ENCODE measurements at places on chromosomes 6 and 20.

DNA sequence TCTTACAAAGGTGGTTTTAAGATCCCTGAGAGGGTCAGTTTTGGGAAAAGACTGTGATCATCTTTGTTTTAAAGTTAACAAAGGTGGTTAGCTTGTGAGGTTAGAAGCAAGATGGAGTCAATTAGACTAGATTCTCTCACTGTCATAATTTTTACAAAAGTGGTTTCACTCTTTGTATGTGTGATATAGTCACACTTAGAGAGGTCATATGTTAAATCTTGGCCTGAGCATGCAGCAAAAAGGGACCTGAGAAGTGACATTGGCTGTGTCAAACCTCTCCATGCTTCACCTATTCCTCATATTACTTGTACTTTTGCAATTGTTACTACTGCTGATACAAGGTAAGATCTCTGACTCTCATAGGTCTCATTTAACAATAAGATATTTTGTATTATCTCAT, 368.0 kb downstream of the TBC1D32 start:
- DNase-seq, result no peak

DNA sequence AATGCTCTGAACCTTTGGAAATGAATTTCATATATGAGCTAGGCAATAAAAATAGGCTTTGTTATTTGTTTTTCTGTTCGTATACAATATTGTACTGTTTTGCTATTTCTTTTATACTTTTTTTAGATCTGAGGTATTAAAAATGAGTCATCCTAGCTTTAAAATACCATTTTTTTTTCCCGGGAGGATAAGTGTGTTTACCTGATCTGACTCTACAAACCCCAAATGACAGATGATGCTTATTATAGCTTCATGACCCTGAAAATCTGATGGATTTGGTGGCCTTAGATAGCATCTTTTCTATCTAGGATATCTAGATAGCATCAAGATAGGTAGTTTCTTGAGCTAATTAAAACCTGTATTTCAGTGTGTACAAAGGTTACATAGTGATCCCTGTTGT, 206.4 kb downstream of the DTNBP1 start:
- DNase-seq, result no peak

DNA sequence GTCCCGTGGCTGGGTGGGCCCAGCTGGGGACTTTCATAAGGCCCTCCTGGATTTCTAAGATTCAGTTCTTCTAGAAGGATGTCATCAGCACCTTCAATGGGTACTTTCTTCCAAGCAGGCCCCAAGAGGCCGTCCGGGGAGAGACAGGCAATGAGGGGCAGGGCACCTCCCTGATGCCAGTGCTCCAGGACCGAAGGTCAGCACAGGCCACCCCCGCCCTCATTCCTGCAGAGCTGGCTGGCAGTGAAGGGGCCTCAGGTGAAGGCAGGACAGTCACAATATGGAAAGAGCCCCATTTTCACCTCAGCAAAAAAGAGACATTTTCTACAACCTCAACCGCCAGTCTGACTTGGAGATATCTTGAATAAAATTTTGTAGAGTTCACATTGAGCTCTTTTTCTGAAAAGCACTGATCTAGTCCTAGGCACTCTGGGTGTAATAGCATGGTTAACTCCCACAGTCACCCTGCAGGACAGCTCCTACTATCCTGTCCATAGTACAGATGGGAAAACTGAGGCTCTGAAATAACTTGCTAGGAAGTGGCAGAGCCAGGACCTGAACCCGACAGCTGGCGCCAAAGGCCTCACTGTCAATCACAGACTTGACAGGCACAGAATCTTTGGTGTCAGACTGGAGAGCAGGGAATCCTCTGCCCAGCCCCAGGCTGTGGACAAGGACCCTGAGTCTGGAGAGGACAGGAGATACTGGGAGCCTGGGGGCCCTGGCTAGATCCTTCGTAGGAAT, 50.3 kb downstream of the RRBP1 start:
- DNase-seq, result no peak

DNA sequence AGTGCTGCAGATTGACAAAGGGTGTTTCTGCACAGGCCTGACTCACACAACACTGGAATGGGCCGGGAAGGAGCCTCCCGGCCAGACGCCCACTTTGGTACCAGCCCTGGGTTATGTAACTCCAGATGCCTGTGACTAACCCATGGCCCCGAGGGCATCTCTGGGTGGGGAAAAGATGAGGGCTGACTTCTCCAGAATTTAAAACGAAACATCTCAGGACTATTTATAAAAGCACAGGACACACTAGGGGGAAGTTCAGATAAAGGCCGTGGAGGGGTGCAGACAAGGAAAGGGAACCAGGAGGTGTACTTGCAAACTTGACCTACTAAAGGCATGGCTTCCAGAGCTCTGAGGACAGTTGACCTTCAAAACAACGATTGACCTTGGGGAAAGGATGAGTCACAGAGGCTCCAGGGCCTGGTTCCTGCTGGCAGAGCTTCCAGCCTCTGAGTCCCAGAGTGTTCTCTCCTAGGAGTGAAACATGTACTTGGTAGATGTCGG, 196.9 kb downstream of the NFATC2 start:
- DNase-seq, result no peak

GRCh38 chr6:115977220-115977619, 83.5 kb downstream of the FRK start:
- no peak for DNase-seq

GRCh38 chr6:4612636-4613171, 163.5 kb upstream of the CDYL start:
- DNase-seq, result no peak
